ENCODE measurements at places on chromosomes 2 and 18.

DNA sequence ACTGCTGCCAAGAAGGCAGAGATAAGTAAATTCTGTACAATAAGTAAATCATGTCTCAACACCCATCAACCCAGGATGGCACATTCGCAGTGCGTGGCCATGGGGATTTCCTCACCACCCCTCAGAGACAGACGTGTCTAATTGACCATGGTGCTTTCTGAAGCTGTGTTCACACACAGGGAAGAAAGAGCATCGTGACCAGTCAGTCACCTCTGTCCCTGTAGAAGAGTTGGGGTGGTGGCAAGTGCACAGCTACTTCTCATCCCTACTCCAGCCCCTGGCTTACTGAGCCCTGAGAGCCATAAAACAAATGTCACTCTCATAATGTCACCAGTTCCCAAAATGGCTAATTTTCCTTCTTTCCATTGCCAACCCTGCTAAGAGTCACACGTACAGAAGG lies 31.3 kb upstream of the MLPH start:
- no peak for DNase-seq

- DNase-seq = no peak
These were observed 467.5 kb upstream of the CHST9 start for GRCh38 chr18:27652480-27653121.

- DNase-seq = no peak
These were observed 139.0 kb downstream of the MBP start for GRCh38 chr18:76993573-76993972.

DNA sequence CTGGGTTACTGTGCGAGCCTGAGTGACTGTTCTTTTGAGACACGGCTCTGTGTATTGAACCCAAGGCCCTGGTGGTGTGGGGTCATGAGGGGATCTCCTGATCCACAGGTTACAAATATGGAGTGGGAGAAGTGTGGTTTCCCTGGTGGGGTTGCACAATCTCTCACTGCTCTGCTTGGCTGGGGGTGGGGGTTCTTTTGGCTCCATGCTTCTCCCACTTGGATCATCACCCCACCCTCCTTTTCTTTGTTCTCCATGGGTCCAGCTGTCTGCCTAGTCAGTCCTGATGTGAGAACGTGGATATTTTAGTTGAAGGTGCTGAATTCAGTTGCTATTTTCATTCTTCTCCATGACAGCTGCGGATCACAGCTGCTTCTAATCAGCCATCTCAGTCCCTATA lies 37.8 kb downstream of the AGPS start:
- DNase-seq = no peak

GRCh38 chr2:47429795-47430194 lies 26.8 kb downstream of the MSH2 start:
- no peak for DNase-seq

- no peak for DNase-seq
These were observed 113.4 kb downstream of the RTP5 start for GRCh38 chr2:241982706-241983570.

GRCh38 chr2:126239320-126239955 lies 416.5 kb upstream of the GYPC start:
- no peak for DNase-seq

DNA sequence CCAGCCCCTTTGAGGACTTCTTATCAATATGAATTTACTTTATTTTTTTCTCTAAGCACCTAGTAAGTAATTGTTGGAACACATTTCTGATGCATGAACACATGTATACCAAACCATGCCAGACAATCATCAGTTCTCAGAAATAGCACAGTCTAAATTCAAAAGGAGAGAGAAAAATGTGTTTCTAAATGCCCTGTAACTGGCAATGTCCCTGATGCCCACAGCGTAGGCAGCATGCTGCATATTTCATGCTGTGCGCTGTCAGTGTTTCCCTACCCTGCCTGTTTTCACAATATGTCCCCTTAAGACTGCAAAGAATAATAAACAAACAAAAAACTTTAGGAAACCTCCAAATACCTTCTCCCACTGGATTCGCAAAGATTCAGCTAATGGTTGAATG lies 881.0 kb upstream of the CHAC2 start:
- no peak for DNase-seq

GRCh38 chr2:21415234-21415633 lies 291.5 kb downstream of the TDRD15 start:
- no peak for DNase-seq

- peak; percentile 81 for DNase-seq
These were observed 28.9 kb downstream of the IL1R2 start for GRCh38 chr2:102020596-102021170.

DNA sequence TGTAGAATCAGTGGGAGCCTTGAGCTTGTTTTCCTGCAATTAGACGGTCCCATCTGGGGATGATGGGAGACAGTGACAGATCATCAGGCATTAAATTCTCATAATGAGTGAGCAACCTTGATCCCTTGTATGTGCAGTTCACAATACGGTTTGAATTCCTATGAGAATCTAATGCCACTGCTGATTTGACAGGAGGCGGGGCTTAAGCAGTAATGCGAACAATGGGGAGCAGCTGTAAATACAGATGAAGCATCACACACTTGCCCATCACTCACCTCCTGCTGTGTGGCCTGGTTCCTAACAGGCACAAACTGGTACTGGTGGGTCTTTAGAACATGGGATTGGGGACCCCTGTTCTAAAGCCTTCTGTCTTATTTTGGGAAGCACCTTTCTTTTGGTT lies 17.9 kb upstream of the NYAP2 start:
- no peak for DNase-seq

DNA sequence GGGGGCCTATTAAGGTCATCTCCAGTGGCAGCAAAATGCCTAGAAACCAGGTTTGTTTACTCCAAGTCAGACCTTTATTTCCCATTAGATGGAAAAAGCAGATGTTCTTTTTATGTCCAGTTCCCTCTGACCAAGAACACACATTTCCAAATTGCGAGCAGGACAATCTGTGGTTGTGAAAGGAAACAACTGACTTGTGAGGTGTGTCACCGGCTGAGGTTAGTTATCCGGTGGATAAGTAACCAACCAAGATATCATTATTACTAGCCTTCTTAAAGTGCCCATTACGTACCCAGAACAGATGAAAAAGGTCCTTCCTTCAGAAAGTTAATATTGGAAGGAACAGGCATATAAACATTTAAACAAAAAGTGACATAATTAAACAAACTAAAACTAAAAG lies 112.9 kb downstream of the THADA start:
- no peak for DNase-seq

DNA sequence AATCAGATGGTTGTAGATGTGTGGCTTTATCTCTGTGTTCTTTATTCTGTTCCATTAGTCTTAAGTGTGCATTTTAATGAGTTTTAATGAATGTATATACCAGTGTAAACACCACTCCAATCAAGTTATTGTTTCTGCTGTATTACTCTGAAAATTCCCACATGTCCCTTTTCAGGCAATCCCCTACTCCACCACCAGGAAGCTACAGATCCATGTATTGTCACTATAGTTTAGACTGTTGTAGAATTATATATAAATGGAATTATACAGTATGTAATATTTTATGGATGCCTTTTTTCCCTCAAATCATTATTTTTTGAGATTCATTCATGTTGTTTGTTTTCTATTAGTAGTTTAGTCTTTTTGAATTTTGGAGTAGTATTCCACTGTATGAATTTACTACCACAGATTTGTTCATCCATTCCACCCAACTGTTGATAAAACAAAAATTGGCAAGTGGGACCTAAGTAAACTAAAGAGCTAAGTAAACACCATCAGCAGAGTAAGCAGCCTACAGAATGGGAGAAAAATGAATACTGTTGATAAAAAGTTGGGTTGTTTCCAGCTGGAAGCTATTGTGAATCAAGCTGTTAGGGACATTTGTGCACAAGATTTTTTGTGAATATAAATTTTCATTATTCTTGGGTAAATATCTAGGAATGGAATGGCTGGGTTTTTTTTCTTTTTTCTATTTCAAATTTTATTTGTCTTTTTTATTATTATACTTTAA lies 262.0 kb downstream of the CAMKMT start:
- no peak for DNase-seq

GRCh38 chr2:237154082-237154638 lies 68.5 kb downstream of the COPS8 start:
- DNase-seq = peak; percentile 9

- no peak for DNase-seq
These were observed 183.5 kb upstream of the HS6ST1 start for GRCh38 chr2:128502200-128502599.

DNA sequence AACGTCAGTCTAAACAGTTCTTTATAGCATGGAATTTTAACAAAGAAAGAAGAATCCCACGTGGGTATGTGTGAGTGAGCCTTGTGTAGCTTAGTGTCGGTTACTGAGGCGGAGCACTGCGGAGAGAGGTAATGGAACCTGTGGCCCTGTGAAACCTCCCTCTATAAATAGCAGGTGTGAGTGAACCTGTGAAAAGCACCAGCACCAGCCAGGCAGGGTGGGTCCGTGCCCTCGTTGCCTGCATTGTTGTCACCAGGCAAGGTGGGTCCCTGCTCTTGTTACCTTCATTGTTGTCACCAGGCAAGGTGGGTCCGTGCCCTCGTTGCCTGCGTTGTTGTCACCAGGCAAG lies 4.7 kb downstream of the CTDP1 start:
- DNase-seq = no peak

DNA sequence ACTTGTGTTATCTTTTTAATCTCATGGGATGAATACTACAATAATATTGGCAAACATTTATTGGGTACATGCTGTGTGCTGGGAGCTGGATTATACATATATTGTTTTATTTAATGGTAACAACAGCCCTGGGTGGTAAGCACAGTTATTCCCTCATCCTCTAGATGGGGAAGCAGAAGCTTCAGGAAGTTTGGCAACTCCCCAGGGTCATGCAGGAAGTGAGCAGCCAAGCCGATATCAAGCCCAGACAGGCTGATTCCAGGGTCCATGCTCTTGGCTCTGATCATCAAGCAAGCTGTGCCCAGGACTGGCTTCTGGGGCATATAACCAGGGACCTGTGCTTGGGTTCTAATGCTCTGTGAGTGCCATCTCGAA lies 155.8 kb downstream of the ZNF516 start:
- no peak for DNase-seq

- no peak for DNase-seq
These were observed 138.5 kb downstream of the DYM start for GRCh38 chr18:49321797-49322461.

GRCh38 chr18:79516441-79516931 lies 120.8 kb downstream of the NFATC1 start:
- DNase-seq = no peak

GRCh38 chr2:234898534-234899053 lies 53.2 kb upstream of the SH3BP4 start:
- DNase-seq = no peak

All from effector memory CD8-positive, alpha-beta T cell (primary cell).